A375 (cell line): ENCODE measurements at places on chromosomes 12 and 14. TPM values are rescaled to one million over a fixed set of nuclear protein-coding genes. Genes with fewer than 3 reads are reported as not detected.

MEG3 gene
- total RNA-seq, result not detected in 2 replicates

MMP19 gene
- total RNA-seq, result 2.0 and 3.9 TPM in 2 replicates

VWF gene
- total RNA-seq, result 0.11 and 0.15 TPM in 2 replicates

TMEM63C gene
- 0.21 and 0.30 TPM in 2 replicates for total RNA-seq

BCL11B gene
- total RNA-seq, result 0.11 and 0.13 TPM in 2 replicates

KRT73 gene
- total RNA-seq, result not detected in 2 replicates

PELI2 gene
- 3.9 and 4.5 TPM in 2 replicates for total RNA-seq

AICDA gene
- total RNA-seq, result not detected in 2 replicates

TSHR gene
- total RNA-seq, result not detected in 2 replicates

PLA2G1B gene
- total RNA-seq, result not detected in 2 replicates

LMNTD1 gene
- total RNA-seq, result 0.30 TPM in 1 of 2 replicates, not detected in the other
